ENCODE measurements at places on chromosomes 1 and 21. TPM values are rescaled to one million over a fixed set of nuclear protein-coding genes. Genes with fewer than 3 reads are reported as not detected.

DNA sequence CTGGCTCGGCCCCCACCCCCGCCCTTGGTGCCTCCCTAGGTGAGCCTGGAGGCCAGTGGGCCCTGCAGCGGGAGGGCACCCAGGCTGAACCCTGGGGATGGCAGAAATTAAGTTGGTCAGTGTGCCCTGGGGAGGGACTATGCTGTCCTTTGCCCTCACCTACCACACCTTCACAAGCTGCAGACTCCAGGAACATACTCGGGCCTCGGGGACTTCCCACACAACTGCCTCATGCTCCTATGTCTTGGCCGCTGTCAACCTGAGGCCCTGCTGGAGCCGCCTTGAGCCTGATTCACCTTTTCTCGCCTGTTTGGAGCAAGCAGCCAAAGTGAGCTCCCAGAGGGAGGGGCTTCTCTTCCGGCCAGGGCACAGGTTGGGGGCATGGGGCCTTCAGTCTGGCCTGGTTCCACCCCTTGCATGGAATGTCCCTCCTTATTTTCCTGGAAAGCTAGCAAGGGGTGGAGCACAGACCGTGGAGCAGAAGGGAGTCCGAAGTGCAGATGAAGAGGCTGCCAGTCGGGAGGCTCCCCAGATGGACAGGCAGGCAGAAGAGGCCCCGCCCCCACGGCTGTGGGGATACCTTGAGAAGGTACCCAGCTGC lies 24.7 kb downstream of the KNCN start:
- no peak for DNase-seq

- peak; percentile 65 for DNase-seq
These were observed 154.7 kb downstream of the GRIK3 start for GRCh38 chr1:36879613-36880012.

GRCh38 chr1:9654834-9655723 lies 3.5 kb downstream of the PIK3CD start:
- DNase-seq = no peak

DNA sequence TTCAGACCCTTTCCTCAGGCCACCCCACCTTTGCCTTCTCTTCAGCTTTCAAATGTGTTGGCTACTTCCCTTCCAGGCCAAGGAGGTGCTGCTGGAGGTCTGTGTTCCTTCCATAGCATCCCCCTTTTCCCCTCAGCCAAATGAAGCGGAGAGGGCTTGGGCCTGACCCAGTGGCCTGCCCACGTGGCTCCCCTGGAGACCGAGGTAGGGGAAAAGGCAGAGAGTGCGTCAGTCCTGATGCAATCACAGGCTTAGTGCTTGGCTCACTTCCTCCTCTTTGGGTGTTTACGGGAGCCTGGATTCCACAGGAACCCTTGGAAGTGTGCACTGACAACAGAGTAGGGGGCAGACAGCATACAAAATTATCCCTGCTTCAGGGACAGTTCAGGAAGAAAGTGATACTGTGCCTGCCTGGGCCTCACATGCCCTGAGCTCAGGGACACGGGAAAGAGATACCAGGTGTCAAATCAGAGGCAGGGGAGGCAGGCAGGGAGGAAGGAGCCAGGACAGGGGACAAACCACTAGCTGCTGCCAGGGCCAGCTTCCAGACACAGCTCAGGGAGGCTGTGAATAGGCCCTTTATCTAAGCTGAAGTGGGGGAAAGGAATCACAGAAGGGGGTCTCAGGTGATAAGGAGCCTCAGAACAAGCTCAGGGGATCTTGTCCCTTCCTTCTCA lies 16.6 kb upstream of the PTP4A2 start:
- DNase-seq = no peak

DNA sequence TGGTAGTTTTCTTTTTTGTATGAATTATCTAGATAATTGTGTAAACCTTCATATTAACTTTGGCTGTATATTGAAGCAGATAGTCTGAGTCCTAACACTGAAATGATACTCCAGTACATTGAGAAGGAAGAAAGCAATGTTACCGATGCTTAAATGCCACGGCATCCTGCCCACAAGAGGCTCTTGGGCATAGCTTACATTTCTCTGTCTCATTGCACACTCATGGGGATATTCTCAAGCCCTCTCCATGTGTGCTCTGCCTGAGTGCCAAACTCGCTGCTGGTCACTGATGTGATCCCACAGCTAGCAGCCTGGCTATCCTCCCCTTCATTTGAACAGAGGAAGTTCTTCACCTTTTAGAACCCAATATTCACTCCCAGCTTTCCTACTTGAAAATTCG lies 179.4 kb downstream of the TGFB2 start:
- DNase-seq = no peak

Gene TRIM45
- 6.3 TPM for total RNA-seq

DNA sequence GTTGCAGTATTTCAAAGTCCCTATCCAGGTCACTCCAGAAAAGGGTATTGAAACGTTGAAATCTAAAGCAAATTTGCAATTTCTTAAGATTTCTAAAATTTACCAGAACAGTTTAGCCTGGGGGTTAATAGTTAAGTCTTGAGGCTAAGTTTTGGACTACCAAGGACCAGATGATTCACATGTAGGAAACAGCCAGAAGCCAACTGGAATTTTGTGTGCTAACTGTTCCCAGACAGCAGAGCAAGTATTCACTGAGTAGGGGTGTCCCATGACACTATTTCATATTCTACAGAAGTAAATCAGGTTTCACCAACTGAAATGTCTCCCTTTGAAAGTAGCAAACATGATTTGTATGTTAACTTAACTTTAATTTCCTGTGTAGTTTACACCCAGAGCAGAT lies 11.5 kb upstream of the C1orf105 start:
- DNase-seq = no peak

GRCh38 chr1:31976401-31976800 lies 37.3 kb upstream of the KHDRBS1 start:
- DNase-seq = no peak

Gene OR2L2
- 0.08 TPM for total RNA-seq

GRCh38 chr1:177927021-177927596 lies 42.7 kb downstream of the SEC16B start:
- DNase-seq = no peak

- peak; percentile 79 for DNase-seq
These were observed 2.8 kb upstream of the KRTAP10-5 start for GRCh38 chr21:44583089-44583799.

GRCh38 chr1:115145226-115145625 lies 55.9 kb upstream of the TSPAN2 start:
- DNase-seq = no peak

- DNase-seq = no peak
These were observed 20.6 kb downstream of the SPOCD1 start for GRCh38 chr1:31795096-31795675.

GRCh38 chr1:245707941-245708340 lies 553.2 kb downstream of the KIF26B start:
- no peak for DNase-seq

- no peak for DNase-seq
These were observed 58.9 kb downstream of the RGL1 start for GRCh38 chr1:183863852-183864251.

Gene PPFIA4
- total RNA-seq = 0.63 TPM

Gene CATSPERE
- 1.2 TPM for total RNA-seq

Gene CR1L
- total RNA-seq = not detected

- DNase-seq = no peak
These were observed 474.7 kb downstream of the CAMTA1 start for GRCh38 chr1:7259955-7260354.

DNA sequence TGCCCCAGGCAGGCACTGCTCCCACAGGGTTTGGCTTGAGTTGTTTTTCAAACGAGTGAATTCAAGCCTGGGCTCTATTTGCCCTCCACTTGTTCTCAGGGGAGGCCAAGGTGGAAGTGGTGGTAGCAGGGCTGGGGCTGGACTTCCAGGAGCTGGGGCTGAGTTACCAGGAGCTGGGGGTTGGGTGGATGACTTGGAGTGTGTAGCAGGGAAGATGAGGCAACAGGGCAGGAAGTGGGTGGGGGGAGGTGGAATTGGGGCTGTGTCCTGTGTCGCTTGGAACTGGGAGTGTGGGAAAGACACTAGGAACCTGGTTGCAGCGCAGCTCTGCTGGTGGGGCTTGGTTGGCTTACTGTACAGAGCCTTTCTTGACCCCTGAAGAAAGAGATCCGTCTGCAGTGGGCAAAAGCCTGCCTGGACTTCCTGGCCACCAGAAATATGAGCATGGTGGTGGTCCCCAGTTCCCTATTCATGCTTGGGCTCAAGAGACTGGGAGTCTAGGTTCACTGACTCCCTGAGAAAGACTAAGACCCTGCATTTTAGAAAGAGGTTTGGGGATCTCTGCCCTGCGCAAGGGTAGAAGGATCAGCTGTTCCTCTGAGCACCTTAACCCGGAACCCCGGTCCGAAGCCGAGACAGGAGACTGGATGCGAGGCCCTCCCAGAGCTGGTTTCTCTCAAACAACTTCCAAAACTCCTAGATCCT lies 3.1 kb downstream of the TFAP2E start:
- no peak for DNase-seq

DNA sequence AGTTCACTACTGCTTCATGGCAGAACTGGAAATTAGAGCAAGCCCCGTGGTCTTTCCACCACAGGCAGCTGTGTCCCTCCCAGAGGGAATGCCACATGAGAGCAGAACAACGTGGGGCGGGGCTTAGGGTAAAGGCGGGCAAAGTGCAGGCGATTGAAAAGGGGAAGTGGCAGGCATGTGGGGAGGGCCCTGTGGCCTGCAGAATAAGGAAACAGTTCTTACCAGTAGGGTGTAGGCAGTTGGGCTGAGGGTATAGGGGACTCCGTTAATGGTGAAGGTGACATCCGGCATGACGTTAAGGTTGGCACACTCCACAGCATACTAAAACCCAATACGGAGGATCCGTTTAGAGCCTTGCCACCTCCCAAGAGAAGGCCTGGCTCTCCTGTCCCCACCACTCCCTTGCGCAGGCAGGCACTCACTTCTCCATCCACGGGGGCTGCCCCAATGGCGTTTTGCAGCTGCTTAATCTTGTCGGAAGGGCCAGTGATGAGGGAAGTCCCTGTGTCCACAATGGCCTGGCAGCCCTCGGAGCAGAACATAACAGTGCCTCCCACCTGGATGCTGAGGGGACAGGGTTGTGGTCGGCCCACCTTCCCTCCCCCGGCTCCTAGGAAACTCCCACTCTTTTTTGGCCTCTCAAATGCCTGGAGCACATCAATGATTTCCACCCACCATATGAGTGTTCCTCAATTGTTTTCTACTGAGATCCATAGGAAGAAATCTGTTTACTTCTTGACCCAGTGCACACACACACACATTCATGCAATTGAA lies 9.1 kb upstream of the RAB7B start:
- no peak for DNase-seq

DNA sequence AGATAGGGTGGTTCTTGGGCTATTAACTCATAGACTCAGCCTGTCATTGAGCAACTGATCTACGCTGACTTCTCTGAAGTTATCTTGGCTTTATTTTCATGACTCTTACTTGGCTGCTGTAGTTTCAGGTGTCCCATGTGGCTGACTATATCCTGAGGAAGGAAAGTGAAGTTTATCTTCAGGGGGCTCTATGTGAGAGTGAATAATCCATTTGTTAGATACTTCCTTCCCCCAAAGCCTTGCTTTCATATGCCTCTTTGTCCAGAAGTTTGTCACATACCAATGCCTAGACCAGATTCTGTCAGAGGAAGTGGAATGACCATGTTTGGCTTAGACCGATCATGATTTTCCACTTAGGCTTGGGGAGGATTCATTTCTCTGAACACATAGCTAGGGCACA lies 27.9 kb upstream of the C1orf87 start:
- DNase-seq = no peak

DNA sequence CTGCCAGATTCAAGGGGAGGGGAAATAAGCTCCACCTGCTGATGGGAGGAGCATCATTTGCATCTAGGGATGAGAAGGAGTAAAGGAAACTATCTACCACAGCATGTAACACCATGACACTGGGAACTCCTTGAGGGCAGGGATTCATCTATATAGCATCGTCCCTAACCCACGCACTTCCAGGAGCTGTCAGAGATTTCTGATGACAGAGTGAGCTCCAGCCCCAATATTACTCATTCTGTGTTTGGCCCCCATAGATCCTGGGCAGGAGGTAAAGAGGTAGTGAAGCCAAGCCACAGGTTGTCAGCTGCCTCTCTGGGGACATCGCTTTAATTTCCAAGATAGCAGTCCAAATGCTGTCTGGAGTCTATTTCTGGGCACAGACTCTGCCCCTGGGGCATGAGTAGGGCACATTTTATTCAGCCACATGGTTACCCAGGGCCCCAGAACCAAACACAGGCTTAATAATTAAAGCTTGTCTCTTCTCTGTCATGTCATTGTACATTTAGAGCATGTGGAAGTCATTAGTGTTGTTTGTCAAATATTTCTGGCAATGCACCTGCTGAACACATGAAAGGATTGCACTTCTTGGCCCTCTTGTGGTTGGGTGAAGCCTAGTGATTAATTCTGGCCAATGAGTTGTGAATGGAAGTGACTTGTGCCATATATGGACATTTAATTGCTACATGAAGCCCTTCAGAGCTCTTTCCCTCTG lies 105.9 kb upstream of the POU3F1 start:
- no peak for DNase-seq

Gene ASAP3
- 24.9 TPM for total RNA-seq
